Esophagus squamous epithelium (tissue), 5 donors: ENCODE measurements at places on chromosomes 7 and 10.

GRCh38 chr7:111138193-111138569, 47.3 kb downstream of the LRRN3 start:
- no peak for DNase-seq

GRCh38 chr10:23338155-23338828, 6.3 kb downstream of the C10orf67 start:
- no peak for DNase-seq

- DNase-seq: no peak
Measured at GRCh38 chr10:125844751-125845221, 21.4 kb downstream of the BCCIP start.

DNA sequence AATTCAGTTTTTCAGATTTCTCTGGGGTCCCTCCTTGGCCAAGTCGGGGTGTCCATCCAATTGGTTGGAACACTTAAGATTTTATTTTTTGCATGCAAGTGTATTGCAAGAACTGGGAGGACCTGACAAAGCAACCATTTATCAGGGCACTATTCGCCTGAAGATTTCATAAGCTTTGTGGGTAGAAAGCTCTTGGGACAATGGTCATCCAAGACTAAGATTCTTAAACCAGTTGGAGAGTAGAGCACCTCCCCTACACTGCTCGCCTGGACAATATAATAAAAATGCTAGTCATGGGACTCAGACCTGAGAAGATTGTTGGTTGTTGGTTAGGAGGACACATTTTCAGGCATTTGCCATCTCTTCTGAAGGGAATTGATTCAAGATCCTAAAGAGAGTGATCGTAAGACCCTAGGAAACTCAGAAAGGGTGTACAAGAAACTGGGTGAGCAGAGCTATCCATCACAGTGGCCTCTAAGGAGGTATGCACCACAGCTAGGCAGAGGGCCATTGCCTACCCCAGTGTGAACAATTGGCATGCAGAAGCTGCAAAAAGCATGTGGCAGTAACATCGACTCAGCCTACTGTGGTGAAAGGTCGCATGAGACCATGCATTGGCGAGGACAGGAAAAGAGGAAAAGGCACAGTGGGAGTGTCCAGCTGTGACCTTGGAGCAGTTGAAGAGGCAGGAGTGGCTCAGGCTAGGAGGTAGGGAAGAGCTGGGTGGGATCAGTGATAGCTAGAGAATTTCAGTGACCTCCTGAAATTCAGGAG, 1235.3 kb upstream of the AUTS2 start:
- no peak for DNase-seq

- DNase-seq: no peak
Measured at GRCh38 chr7:23696916-23697441, 13.0 kb upstream of the STK31 start.

DNA sequence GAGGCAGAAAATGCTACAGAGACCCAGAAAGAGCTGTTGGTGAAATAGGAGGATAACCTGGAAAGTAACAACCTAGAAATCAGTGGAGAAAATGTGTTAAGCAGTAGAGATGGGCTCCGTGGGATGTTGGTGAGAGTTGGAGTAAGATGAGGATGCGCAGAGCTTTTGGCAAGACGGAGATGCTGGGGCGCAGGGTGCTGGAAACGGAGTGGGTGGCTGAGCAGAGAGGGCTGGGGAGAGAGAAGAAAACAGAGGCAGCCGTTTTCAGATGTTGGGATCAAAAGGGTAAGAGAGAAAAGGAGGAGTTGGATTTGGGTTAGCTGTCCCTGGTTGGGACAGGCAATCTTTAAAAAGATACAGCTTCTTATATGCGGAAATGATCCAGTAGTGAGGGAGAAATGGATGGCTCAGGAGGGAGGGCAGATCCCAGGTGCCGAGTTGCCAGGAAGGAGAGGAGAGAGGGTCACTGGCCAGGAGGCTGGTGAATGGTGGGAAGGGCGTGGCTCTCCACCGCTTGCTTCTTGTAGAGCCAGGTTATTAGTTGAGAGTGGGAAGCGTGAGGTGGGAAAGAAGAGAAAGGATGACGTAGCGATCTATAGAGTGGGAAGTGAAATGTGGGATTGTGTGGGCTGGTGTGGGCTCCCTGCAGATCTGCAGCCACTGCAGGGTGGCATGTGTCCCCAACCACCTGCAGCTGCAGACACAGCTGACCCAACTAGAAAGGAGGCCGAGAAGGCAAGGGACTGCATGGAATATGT, 182.2 kb upstream of the SVIL start:
- DNase-seq: no peak

GRCh38 chr10:21985541-21985940, 18.0 kb downstream of the DNAJC1 start:
- no peak for DNase-seq

DNA sequence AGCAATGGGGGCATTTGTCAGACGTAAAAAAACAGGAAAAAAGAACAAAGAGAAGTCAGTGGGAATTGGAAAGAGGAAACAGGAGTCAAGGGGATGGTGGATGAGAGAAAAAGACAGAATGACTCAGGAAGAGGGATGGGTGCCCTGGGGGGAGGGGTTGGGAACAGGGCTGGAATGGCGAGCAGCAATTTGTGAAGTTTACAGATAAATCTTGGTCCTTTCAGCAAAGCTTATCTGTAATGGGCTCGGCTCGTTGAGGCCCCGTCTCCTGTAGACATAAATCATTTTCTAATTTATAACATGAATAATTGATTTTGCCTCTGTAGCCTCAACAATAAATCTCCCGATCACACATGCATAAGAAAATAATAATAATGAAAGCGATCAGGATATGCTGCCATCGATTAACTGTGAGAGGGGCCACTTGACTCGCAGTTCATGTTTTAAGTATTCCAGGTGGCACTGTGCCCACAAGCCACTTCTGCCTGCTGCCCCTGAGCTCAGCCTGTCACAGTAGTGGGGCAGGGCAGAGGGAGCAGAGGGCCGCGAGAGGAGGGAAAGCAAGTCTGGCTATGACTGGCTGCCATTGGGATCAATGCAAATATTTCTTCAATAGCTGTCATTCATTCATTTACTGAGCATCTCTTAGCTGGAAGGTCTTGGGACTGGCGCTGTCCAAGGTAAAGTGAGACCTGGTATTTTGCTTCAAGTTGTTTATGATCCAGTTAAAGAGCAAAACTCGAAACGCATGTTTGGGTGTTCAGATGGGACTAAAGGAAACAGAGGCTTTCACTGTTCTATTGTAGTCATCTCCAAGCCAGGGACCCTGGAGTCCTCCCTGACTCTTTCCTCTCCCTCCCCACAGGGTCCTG, 47.4 kb upstream of the R3HCC1L start:
- DNase-seq: no peak

GRCh38 chr7:137985253-137985896, 16.5 kb downstream of the CREB3L2 start:
- DNase-seq: no peak

GRCh38 chr7:129188372-129188891, at the start of gene SMO:
SMO (plus strand) TSS chr7:129188633; CDS start chr7:129189152, 519 bp downstream.
- no peak for DNase-seq

GRCh38 chr7:100641463-100641859, at the start of gene TFR2:
TFR2 (minus strand) TSS chr7:100641552; CDS start chr7:100641509, 43 bp downstream.
- no peak for DNase-seq

DNA sequence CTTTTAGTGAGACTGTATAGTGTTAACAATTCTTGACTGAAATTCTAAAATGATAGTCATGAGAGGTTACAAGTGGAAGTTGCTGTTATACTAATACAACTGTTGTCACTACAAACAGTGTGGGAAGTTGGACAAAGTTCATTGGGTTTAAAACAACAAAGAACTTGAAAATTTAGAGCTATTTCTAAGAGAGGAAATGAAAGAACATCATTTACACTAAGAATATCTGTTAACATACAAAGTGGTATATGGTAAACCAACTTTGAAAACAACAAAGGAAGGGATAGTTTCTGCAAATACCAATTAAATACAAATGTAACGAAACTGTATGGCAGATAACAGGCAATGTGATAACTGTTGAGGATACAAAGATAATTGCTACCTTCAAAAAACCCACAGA, 11.6 kb downstream of the MTPN start:
- no peak for DNase-seq

DNA sequence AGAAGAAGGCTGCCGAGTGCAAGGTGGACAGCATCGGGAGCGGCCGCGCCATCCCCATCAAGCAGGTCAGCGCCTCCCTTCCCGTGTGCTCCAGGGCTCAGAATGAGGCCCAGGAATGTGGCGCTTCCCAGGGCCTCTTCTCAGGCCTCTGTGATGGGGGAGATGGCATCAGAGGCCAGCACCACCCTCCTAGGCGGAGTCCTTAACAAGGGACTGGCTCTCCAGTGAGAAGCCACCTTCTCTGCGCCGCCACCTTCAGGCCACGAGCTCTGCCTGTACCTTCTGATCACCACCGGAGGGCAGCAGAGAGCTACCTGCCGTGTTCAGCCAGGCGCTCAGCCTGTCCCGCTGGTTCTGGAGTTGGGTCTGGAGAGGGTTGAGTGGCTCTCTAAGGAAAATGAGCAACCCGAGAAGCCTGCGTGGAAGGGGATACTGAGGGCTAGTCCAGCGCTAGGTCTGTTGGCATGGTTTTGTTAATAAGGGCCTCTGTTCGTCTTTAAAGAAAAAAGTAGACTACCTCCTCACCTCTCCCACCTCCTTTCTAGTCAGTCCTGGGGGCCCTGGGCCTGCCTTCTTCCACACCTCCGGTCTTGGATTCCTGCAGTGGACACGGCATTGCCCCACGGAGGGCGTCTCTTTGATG, 37.7 kb downstream of the AGAP3 start:
- DNase-seq: peak; percentile 17
